Myometrial cell (primary cell): ENCODE measurements at places on chromosomes 11 and 22. TPM values are rescaled to one million over a fixed set of nuclear protein-coding genes. Genes with fewer than 3 reads are reported as not detected.

The TMPRSS6 gene
- not detected in 2 replicates for total RNA-seq

The HEPN1 gene
- total RNA-seq, result not detected in 2 replicates

The TMA7B gene
- not detected in 2 replicates for total RNA-seq

The MRGPRX3 gene
- total RNA-seq, result not detected in 2 replicates

The ZDHHC8 gene
- 12.8 and 19.6 TPM in 2 replicates for total RNA-seq

The TMEM123 gene
- 76.7 and 84.0 TPM in 2 replicates for total RNA-seq

The OR5B21 gene
- not detected in 2 replicates for total RNA-seq

The GLB1L2 gene
- 0.18 and 0.29 TPM in 2 replicates for total RNA-seq

The ZP1 gene
- 0.89 TPM in 1 of 2 replicates, not detected in the other for total RNA-seq

The CCDC82 gene
- 5.5 and 7.2 TPM in 2 replicates for total RNA-seq

The SLC5A4 gene
- not detected in 2 replicates for total RNA-seq

The TBC1D22A gene
- 16.4 and 16.5 TPM in 2 replicates for total RNA-seq

The CLMP gene
- total RNA-seq, result 64.6 and 110 TPM in 2 replicates

The LRRC4C gene
- total RNA-seq, result not detected in 2 replicates

The OR52I2 gene
- not detected in 2 replicates for total RNA-seq

The SOX6 gene
- total RNA-seq, result not detected in 2 replicates

The IL10RA gene
- not detected in 2 replicates for total RNA-seq

The TSSK2 gene
- not detected in 2 replicates for total RNA-seq

The UBTFL1 gene
- not detected in 2 replicates for total RNA-seq

The TRIM22 gene
- 49.6 and 55.1 TPM in 2 replicates for total RNA-seq
